ENCODE measurements at places on chromosomes 1 and 21. TPM values are rescaled to one million over a fixed set of nuclear protein-coding genes. Genes with fewer than 3 reads are reported as not detected.
A peak's percentile ranks its signal among the peaks of the same experiment; 100 is the strongest.

KRTAP21-2 gene
- total RNA-seq, result not detected

NBPF4 gene
- total RNA-seq, result not detected

RGS4 gene
- 15.2 TPM for total RNA-seq

MARK1 gene
- 12.5 TPM for total RNA-seq

CATSPERE gene
- 1.1 TPM for total RNA-seq

PLEKHA6 gene
- total RNA-seq, result 3.7 TPM

LCE1D gene
- not detected for total RNA-seq

OR2L2 gene
- not detected for total RNA-seq

TNFSF4 gene
- total RNA-seq, result 0.15 TPM

FOXD2 gene
- 0.15 TPM for total RNA-seq

DNA sequence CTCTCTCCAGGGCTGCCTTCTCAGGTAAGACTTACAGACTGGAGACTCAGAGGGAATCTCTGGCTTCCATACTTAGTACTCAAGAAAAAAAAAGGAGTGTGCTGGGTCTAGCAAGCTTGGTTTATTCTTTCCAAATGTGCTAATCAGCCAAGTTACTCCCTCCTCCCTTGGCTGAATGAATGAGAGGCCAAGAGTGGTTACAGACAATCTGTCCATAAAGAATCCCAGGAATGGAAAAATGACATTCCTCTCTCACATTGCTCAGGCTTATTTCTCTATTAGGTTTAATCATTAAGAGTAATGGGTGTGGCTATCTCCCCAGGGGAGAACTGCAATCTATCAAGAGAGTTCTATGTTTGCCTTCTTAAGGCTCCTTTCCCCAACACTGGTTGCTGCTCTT is 547.3 kb upstream of the PLXNA2 start:
- H3K36me3 ChIP-seq, result no peaks in the 10 kb centered on the region
- no peak overlapping the region for H3K27ac ChIP-seq
- peaks cover 1% of the 10 kb centered on the region for H3K27me3 ChIP-seq

DNA sequence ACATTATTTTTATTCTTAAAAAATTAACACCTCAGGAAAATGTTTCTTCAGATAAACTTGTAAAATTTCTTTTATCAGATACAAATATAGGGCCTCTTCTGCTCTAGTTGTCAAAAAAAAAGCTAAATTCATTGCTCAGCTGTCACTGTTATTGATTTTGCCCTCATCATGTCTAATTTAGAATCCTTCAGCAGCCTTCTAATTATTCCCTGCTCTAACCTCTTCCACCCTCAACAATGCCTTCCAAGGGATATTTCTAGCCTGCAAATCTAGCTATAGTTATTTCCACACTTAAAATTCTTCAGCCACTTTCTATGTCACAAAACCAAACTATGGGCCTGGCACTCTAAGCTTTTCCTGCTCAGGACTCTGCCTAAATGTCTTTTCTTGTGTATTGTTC is 25.2 kb downstream of the PDE4B start:
- no peaks in the 10 kb centered on the region for H3K36me3 ChIP-seq
- H3K4me1 ChIP-seq, result no peaks in the 10 kb centered on the region
- H3K27me3 ChIP-seq, result no peaks in the 10 kb centered on the region
- no peak overlapping the region for H3K4me3 ChIP-seq
- no peak overlapping the region for H3K27ac ChIP-seq

- H3K27ac ChIP-seq, result no peak overlapping the region
- H3K4me3 ChIP-seq, result no peak overlapping the region
- H3K27me3 ChIP-seq, result peaks cover 10% of the 10 kb centered on the region
- no peak for DNase-seq
- peaks cover 6% of the 10 kb centered on the region for H3K36me3 ChIP-seq
- H3K4me1 ChIP-seq, result no peaks in the 10 kb centered on the region
These were observed 37.4 kb upstream of the ACTRT2 start for GRCh38 chr1:2983706-2984398.

DNA sequence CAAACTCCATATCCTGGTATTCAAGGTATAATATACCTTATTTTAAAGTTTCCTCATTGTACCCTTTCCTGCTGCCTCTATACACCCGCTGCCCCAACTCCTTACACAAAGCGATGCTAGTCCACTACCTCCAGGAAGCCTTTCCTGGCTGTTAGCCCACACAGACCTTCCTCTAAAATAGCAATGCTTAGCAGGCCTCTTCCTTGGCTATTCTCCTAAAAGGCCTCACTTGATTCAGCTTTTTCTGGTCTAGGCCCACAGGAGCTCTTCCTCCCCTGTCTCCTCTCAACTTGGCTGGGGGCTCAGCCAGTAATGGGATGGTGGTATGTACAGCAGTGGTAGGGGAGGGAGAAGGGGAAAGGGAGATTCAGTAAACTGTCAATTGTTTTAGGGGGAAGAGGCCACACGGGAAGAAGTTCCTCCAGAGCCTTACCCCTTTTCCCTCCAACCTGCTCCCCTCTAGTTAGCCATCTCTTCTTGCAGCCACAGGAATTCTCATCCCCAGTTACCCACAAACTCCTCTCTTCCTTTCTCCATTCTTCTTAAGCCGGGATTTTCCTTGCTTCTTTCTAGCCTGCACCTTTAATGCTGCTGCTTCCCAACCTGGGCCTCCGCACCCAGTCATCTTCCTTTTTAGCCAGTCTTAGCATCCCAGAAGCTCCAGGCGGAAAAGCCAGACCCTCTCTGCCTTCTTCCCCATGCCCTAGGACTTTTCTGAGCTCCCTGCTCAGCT is 2.6 kb downstream of the LRRC41 start:
- H3K4me1 ChIP-seq, result peaks cover 22% of the 10 kb centered on the region
- H3K27me3 ChIP-seq, result peaks cover 10% of the 10 kb centered on the region
- H3K36me3 ChIP-seq, result peaks cover 21% of the 10 kb centered on the region
- H3K4me3 ChIP-seq, result peak overlapping the region; percentile 90

DNA sequence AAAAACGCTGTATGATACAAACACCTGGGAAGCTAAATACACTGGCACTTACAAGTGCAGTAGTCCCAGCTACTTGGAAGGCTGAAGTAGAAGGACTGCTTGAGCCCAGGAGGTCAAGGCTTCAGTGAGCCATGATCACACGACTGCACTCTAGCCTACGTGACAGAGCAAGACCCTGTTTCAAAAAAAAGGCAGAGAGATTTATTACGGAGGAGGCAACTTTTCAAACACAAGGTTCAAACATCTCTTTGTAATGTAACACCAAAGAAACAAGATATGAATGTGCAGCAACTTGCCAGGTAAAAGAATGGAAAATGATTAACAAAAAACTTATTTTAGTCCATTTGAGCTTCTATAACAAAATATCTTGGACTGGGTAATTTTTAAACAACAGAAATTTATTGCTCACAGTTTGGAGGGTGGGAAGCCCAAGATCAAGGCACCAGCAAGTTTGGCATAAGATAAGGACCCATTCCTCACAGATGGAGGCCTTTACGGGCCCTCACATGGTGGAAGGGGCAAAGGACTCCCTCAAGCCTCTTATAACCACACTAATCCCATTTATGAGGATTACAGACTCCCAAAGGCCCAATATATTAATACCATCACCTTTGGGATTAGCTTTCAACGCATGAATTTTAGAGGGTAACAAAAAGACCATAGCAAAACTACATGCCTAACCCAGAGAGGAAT is 73.3 kb downstream of the EVI5 start:
- H3K27me3 ChIP-seq, result no peaks in the 10 kb centered on the region
- no peaks in the 10 kb centered on the region for H3K36me3 ChIP-seq
- no peak for DNase-seq
- no peak overlapping the region for H3K27ac ChIP-seq
- peaks cover 4% of the 10 kb centered on the region for H3K4me1 ChIP-seq

GRCh38 chr21:42238185-42238934 is 19.4 kb downstream of the ABCG1 start:
- no peak for DNase-seq
- H3K4me3 ChIP-seq, result no peak overlapping the region
- H3K27me3 ChIP-seq, result peaks cover 6% of the 10 kb centered on the region

DNA sequence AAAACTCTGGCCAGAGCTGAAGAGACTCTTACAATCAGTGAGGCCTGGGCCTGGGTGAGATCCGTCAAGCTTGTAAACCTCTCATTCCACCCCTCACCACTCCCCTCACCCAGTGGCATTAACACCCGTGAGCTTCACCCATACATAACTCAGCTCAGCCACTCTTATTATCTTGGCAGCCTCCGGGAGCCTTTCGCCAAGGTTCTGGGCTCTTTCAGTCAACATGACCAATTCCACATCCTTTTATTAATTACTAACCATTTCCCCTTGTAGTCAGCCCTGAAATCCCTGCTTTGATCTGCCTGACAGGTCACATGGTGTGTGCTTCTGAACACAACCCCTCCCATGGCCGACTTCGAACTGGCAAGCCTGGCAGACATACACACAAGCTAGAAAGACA is 134.8 kb downstream of the SETD4 start:
- H3K4me1 ChIP-seq, result no peaks in the 10 kb centered on the region
- no peak for DNase-seq
- H3K4me3 ChIP-seq, result no peak overlapping the region
- H3K27me3 ChIP-seq, result no peaks in the 10 kb centered on the region
- no peak overlapping the region for H3K27ac ChIP-seq
- no peaks in the 10 kb centered on the region for H3K36me3 ChIP-seq

DNA sequence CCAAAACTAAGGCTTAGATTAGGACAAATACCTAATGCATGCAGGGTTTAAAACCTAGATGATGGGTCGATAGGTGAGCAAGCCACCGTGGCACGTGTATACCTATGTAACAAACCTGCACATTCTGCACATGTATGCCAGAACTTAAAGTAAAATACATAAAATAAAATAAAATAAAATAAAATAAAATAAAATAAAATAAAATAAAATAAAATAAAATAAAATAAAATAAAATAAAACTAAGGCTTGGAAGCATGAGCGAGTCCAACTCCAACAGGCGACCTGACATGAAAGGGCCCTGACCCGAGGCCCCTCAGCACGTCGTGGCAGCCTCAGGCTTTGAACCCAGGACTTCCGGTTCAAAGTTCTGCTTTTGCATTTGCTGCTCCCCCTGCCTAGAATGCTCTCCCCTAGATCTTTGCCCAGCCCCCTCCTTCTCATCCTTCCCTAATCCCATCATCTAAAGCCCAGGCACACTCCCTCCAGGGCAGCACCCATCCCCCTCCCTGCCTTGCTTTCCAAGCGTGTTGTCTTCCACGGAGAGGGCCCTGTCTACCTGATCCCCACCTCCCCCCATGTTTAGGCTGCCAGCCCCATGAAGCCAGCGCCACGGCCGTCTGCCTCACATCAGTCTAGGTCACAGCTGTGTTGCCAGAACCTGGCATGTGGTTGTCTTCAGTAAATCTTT is 64.3 kb downstream of the TAS1R2 start:
- H3K4me3 ChIP-seq, result no peak overlapping the region
- peaks cover 14% of the 10 kb centered on the region for H3K4me1 ChIP-seq
- no peaks in the 10 kb centered on the region for H3K36me3 ChIP-seq

DNA sequence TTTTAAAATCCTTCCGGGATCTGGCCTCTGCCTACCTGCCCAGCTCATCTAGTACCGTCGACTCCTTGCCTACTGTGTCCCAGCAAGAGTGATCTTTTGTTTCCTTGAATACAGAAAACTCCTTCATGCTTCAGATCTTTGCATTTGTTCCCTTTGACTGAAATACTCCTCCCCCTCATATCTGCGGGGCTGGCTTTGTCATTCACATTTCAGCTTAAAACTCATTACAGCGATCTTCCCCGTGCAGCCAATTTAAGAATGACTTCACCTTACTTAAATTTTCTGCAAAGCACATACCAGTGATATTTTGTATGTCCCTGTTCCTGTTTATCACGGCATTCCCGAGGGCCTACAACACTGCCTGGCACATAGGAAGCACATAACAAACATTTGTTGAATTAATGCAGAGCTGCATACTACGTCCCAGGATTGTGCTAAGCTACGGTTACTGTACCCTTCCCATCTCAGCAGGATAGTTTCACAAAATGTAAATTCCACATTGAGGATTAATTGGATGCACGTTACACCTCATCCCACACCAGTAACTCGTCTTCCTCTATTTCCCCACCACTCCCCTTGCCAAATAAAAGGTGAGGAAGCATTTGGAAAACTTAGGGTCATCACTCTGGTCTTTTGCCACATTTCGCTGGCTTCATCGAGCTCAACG is 837 bp upstream of the DESI2 start:
- peaks cover under 1% of the 10 kb centered on the region for H3K36me3 ChIP-seq
- peak overlapping the region; percentile 55 for H3K27ac ChIP-seq
- peaks cover 19% of the 10 kb centered on the region for H3K4me1 ChIP-seq
- no peak for DNase-seq
- H3K27me3 ChIP-seq, result peaks cover 2% of the 10 kb centered on the region
- H3K4me3 ChIP-seq, result peak overlapping the region; percentile 86

- H3K27ac ChIP-seq, result no peak overlapping the region
- H3K4me1 ChIP-seq, result peaks cover 3% of the 10 kb centered on the region
- H3K4me3 ChIP-seq, result peak overlapping the region; percentile 62
- DNase-seq, result no peak
These were observed 270.2 kb downstream of the FOXD2 start for GRCh38 chr1:47708019-47708535.

DNA sequence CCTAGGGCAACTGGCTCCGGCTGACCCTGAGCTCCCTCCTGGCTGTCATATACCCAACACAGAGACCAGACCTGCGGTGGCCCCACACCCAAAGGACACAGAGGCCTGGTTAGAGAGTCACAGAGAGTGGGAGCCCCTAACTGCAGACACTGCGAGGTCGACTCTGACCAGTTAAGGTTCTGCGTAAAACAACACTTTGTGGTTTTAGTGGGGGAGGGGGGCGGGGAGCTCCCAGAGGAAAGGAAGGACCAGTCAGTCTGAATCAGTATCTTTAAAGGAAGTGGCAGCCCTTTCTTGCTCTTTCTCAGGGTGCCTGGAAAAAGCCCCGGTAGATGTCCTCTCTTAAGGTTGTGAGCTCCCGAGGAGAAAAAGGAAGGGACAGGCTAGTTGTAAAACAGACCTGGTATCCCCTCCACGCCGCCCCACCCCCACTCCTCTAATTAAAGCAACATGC is 2.4 kb downstream of the SSBP3 start:
- no peak for DNase-seq
- peak overlapping the region; percentile 92 for H3K4me3 ChIP-seq
- H3K4me1 ChIP-seq, result peaks cover 59% of the 10 kb centered on the region
- H3K27me3 ChIP-seq, result peaks cover 3% of the 10 kb centered on the region
- H3K27ac ChIP-seq, result peak overlapping the region; percentile 42

DNA sequence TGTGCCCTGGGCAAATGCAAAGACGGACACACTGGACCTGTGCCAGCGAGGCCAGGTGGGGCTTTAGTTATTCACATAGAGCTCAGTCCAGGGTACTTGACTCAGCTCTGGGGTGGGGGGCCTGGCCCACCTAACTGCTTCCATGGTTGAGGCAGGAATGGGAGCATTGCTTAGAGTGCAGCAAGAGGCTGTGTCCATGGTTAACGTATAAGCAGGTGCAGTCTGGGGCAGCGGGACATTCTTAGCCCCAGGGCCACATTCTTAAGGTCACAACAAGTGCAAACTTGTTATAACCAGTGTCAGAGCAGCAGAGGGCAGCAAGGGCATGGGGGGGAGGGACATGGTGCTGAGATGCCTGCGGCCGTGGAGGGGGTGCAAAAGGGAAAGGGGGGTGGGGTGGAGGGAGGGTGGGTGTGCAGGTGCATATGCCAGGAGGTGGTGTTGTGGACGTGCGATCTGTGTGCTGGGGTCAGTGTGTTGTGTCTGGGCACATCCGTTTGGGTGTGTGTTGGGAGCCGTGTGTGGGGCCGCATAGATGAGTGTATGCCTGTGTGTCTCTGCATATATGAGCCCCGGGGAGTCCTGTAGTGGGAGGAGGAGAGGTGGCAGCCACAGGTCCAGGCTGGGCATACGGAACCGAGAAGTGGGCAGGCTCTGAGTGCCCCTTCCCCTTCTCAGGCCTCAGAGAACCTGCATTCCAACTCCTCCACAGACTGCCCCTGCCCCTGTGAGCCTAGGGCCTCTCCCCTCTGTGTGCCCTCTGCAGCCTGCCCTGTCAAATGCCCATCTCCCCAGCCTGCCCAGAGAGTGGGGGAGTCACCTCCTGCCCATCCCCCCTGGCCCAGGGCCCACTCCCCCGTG is 8.4 kb downstream of the KCNJ10 start:
- H3K36me3 ChIP-seq, result no peaks in the 10 kb centered on the region
- no peak for DNase-seq
- no peaks in the 10 kb centered on the region for H3K4me1 ChIP-seq

Measured in endothelial cell (in vitro differentiated cells).